Brain (organoid and tissue), 16 donors: ENCODE measurements at places on chromosomes 13 and 19.
A peak's percentile ranks its signal among the peaks of the same experiment; 100 is the strongest.

GRCh38 chr19:42422901-42423461, 4.2 kb downstream of the LIPE start:
- peak; percentile 82 for DNase-seq

DNA sequence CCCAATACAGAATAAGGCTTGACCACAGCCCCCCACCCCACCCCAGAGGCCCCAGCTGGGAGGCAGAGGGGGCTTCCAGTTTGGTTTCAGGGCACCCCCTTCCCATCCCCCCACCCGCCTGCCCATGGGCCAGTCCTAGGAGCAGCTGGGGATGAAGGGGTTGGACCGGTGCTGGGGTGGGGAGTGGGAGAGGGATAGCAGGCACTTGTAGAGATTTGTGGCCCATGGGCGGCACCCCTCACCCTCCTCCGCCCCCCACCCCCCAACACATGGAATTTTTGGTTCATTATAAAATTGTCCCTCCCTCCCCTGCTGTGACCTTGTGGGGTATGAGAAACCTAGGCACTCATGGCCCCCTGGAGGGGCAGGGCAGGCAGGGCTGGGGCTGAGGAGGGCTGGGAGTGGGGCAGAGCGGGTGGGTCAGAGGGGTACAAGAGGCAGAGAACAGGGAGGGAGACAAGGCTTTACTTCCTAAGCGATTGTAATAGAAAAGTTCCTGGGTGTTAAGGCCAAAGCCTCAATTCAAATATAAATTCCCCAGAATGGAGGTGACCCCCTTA, 5.3 kb upstream of the GSK3A start:
- DNase-seq: no peak

DNA sequence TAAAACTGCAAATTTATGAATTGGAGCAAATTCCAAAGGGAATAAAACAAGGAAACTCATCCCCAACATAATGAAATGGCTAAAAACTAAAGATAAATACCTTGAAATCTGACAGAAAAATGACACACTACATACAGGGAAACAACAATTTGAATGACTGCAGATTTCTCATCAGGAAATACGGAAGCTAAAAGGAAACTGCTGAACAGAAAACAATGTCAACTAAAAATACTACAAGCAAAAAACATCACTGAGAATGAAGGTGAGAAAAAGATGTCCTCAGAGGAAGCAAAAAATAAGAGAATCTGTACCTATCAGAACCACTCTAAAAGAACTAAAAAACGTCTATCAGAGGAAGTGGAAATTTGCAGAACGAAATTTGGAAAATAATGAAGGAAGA, 39.5 kb downstream of the ZSWIM9 start:
- DNase-seq: no peak

GRCh38 chr19:4911314-4911713, 2.0 kb downstream of the UHRF1 start:
- no peak for DNase-seq

GRCh38 chr19:27966390-27966816, 1246.5 kb downstream of the UQCRFS1 start:
- peak; percentile 39 for DNase-seq

DNA sequence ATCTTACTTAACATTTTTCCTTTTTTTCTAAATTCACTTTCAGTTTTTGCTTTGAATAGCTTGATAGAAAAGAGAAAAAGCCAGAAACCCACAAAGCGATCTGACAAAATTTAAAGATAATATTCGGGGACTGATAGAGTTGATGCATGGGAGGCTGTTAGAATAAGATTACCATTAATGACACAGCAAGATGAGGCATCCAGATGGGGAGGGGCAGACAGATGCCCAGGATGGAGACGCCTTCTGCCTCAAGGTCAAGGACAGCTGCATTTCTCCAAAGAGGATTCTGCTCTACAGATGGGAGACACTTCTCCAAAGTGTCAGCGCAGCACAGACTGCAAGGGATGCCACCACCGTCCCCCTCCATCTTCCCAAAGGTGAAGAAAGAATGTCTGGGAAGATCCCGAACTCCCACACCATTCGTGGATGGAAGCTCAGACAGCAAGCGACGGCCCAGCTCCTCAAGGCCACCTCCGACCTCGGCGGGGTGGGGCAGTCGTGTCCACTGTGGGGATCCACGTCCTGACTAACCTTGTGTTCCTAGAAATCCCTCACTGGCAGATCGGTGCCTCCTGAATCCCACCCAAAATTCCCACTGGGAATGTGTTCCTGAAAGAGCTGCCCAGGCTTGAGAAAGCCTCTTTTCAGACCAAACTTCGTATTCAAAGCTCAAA, 32.9 kb downstream of the NAXD start:
- no peak for DNase-seq

GRCh38 chr13:113550453-113550852, 34.1 kb upstream of the TFDP1 start:
- no peak for DNase-seq

DNA sequence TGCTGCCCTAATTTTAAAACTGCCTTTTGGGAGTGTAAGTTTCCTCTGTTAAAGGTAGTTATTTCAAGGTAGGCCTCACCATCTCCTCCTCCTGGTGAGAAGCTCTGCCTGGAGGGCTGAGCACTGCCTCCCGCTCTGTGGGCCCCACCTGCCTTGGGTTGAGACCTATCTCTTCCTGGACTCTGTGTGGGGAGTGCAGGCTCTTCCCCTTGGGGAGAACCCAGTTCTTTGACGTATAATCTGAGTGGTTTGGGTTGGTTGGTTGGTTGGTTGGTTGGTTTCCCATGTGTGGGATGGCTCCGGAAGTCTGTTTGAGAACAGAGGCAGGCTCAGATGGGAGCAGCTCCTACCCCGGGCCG, 39.1 kb downstream of the ACTN4 start:
- no peak for DNase-seq

- no peak for DNase-seq
These were observed 1464.3 kb downstream of the UQCRFS1 start for GRCh38 chr19:27748551-27749152.

DNA sequence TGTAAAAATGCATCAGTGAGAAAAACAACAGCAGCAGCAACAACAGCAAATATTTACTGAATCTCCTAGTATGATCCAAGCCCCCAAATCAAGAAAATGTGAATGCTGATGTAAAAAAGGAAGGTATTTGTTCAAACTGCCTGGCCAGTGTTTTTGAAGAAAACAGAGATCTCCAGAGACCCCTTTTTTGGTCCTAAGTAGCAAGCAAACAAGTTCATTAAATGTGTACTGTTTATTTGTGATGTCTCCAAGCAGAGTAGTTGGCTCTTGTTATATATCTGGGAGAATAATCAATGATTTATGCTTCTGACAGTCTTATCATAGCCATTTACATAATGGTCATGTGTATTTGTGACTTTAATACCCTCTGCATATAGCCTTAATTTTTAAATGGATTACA, 50.7 kb downstream of the CDADC1 start:
- no peak for DNase-seq

GRCh38 chr13:34346626-34347025, 528.7 kb downstream of the RFC3 start:
- no peak for DNase-seq

DNA sequence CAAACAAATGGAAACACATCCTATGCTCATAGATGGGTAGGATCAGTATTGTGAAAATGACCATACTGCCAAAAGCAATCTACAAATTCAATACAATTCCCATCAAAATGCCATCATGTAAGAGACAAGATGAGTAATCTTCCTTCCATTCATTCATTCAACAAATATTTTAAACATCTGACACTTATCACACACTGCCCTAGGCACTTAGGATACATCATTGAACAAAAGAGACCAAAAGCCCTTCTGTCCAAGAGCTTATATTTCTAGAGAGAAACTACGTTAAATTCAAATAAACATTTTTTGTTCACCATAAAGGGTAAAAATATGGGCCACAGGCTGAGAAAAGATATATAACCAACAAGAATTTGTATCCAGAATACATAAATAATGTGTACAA, 20.5 kb upstream of the LHFPL6 start:
- no peak for DNase-seq

DNA sequence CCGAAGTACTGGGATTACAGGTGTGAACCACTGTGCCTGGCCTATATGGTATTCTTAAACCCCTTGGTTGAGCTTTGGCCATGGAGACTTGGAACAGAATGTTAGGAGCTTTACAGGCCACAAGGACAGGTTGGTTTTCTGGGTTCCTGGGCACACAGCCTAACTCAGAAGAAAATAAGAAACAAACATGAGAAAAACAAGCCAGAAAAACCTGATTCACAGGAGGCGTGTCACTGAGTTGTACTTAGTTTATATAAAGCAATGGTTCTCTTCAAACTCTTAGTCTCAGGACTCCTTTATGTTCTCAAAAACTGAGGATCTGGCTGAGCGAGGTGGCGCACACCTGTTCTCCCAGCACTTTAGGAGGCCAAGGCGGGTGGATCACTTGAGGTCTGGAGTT, 125.1 kb upstream of the SPATA13 start:
- no peak for DNase-seq

DNA sequence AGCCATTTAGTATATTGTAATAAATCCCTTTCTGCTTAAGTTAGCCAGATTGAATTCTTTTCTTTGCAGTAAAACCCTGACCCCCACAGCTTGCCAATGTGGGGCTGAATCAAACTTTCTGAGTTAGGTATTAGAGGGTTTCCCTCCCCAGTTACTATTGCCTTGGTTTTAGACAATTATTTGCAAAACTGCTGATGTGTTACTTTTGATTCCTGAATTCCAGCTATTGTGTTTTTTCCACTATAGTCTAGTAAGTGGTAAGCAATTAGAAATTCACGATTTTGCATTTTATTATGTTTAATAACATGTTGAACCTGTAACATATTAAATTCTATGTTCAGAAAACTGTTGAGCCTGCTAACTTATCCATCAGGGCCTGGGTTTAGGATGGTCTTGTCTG, 391.5 kb downstream of the DLEU7 start:
- no peak for DNase-seq

- DNase-seq: peak; percentile 65
These were observed 85.3 kb downstream of the COG6 start for GRCh38 chr13:39740761-39741160.

- no peak for DNase-seq
These were observed 8.1 kb upstream of the ARRDC2 start for GRCh38 chr19:17999684-18000479.

- DNase-seq: peak; percentile 42
These were observed at the start of gene CNN2 for GRCh38 chr19:1025960-1026782. Gene CNN2 (plus strand): TSS chr19:1026608. CDS start chr19:1026662, 54 bp downstream.

DNA sequence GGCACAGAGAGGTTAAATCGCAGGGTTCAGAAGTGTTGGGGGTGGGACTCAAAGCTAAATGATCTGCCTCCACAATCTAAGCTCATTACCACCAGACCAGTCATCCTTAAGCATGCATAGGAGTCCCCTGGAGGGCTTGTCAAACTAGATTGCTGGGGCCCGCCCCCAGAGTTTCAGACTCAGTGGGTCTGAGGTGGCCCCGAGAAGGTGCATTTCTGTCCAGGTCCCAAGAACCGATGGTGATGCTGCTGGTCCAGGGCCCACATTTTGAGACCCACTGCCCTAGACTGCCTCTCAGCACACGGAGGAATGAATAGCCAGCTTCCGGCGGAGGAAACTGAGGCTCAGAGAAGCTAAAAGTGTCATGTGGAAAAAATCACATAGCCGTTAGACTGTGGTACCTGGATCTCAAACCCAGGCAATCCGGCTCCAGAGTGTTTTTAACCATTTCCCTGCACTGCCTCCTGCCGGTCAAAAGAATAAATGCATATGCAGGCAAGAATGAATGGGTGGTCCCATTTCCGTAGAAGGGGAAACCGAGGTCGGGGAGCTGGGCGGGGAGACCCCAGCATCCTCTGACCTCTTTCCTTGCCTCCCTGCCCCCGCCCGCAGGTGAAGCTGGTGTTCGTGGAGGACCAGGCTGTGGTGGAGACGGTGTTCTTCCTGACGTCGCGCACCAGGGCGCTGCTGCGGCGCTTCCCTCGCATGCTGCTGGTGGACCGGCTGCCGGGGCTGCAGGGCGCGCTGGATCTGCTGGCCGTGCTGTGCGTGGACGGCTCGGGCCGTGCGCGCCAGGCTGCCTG, 23.8 kb downstream of the ZSWIM9 start:
- DNase-seq: no peak

- DNase-seq: peak; percentile 52
These were observed 2.0 kb upstream of the MAB21L1 start for GRCh38 chr13:35478271-35479037.

- no peak for DNase-seq
These were observed 377.0 kb downstream of the OLFM4 start for GRCh38 chr13:53405616-53406015.

GRCh38 chr13:94305463-94305862, 174.0 kb downstream of the DCT start:
- DNase-seq: no peak

- no peak for DNase-seq
These were observed 304.7 kb downstream of the ENOX1 start for GRCh38 chr13:43482026-43482425.

DNA sequence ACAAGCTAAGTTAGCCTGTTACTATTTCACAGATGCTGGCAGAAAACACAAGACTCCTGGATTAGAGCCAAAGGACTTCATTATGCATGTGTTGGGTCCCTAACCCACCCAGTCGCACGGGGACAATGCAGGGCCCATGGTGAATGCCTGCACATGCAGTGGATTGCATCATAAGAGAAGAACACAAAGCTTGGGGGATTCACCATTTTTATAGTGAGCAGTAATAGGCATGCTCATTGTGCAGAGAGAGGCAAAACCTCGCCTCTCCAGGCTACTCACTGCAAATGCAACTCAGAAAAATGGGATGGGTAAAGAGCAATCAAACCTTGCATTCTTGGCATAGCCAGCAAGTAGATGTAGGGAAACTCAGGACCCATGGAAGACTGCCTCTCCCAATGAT, 115.8 kb downstream of the DIAPH3 start:
- peak; percentile 13 for DNase-seq

- DNase-seq: no peak
These were observed 628 bp downstream of the BEST2 start for GRCh38 chr19:12752056-12752781.

DNA sequence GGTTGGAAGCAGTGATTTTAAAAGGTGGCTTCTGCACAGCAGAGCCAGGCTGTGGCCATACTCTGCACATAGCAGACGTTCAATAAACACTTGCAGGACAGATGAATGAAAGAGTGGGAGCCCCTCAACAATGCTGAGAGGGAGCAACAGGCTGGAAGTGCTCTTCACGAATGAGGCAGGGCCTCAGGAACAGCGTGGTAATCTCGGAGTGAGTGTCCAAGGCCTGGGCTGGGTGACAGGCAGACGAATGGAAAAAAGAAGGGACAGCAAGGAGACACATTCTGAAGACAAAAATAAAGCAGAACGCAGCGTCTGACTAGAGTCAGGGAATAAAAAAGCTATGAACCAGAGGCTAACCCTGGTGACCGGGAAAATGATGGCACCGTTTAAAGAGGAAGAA, 11.1 kb downstream of the GJA3 start:
- no peak for DNase-seq

- peak; percentile 86 for DNase-seq
These were observed 958 bp downstream of the JUND start for GRCh38 chr19:18280247-18281081.

GRCh38 chr19:3459089-3459881, 21.0 kb downstream of the SMIM24 start:
- peak; percentile 70 for DNase-seq

DNA sequence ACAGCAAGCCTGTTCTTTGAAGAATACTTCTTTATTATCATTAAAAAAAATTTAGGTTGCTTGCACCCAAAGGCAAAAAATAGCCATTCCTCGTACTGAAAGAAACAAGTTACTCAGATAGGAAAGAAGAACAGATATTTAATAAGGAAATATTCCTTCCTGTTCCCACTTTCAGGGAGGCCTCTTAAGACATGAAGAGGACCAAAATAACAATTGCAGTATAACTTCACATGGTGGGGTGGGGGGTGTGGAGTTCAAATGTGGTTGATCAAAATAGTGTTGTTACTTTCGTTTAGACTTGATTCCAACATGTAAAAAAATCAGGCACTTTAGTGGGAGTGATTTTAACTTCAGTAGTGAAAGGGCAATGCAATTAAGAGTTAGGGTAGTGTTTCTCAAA, 3.6 kb downstream of the RGCC start:
- no peak for DNase-seq
